ENCODE measurements at places on chromosomes 6 and 20.

DNA sequence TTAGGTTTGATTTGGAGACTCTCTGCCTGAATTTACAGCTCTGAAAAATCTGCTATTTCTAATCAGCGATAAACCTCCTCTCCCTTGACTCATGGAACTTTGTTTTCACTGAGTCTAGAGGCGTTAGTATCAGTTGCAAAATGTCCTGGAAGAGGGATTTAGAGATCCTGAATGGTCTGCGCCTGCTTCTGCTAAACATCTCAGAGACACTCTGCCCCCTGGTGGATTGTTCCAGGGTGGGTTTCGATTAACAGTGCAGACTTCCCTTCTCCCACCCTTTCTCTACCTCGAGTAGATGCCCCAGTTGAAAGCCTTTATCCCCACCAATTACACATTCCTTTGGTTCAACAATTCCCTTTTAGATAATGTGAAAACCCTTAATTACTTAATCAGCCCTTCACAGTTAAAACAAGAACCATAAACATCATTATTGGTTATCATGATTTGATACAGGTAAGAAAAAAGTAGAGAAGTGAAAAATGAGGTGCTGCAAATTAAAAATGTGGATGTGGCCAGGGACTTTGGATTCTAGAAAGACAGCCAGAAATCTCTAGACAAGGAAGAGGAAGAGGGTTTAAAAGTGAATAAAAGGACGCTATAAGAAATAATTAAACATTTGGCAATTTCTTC is 5.5 kb downstream of the HTR1B start:
- peak; percentile 87 for DNase-seq

- DNase-seq, result no peak
Observed at GRCh38 chr20:53964067-53964466, 106.3 kb downstream of the BCAS1 start.

DNA sequence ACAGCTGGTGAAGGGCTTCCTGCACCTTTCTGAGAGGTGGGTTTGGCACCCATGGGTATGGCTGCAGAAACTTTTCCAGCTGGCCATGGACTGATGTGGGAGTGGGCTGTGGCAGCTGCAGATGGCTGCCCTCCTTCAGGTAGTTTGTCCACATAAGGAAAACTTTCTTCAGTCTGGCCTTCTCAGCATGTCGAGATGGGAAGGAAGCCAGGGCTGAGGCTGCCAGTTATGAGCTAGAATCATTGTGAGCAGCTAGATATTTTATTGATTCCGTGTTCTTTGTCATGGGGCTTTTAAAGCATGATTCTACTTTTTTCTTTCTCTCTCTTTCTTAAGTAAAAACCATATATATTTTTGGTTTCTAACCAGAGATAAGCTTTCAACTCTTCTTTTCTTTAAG is 16.6 kb downstream of the NKX2-4 start:
- DNase-seq, result no peak

DNA sequence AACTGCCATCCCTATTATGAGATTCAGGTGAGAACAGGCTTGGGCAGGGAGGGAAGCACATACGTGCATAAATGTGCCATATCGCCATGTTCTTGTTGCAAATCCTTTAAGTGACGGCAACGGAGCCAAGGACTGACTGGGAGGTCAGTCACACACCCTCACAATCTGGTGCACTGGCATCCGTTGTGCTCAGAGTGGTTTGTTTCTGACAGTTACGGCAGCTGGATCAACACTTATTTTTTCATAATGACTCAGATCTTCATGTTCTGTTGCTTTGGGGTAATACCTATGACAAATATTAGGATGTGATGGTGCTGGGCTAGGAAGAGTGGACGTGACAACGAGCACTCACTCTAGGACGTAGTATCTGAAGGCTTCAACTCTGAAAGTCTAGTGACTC is 56.2 kb upstream of the PREP start:
- DNase-seq, result no peak

DNA sequence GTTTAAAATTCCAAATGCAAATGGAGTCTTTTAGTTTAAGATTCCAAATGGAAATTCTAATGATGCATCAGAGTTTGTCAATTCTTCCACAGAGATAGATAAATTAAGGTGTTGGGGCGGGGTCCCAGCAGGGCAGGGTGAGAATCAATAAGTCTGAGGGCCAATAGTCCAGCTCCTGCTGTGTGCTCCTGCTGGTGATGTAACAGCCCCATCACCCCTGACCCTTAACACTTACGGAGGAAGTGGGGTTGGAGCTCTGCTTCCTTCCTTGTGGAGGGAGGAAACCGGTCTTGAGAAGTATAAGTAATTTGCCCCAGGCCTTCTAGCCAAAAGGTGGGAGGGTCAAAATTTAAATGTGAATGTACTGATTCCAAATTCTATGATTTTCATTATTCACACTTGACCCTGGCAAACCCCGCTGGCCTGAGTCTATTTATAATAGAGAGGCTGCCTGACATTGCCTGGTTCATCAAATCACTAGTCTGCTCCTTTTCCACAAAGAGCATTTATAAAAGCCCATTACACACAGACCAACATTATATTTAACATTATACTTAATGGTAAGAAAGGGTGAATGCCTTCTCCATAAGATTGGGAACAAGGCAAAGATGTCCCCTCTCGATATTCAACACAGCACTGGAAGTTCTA is 17.2 kb downstream of the ZBTB2 start:
- DNase-seq, result no peak

GRCh38 chr6:127182501-127182900 is 64.0 kb downstream of the RSPO3 start:
- no peak for DNase-seq

GRCh38 chr6:106134906-106135634 is 48.9 kb downstream of the PRDM1 start:
- DNase-seq, result peak; percentile 90

- peak; percentile 26 for DNase-seq
Observed at GRCh38 chr20:3932277-3932676, 43.1 kb downstream of the PANK2 start.

GRCh38 chr6:68632734-68633133 is 2.3 kb upstream of the ADGRB3 start:
- DNase-seq, result no peak

- DNase-seq, result no peak
Observed at GRCh38 chr6:35396991-35397390, 54.6 kb downstream of the PPARD start.

DNA sequence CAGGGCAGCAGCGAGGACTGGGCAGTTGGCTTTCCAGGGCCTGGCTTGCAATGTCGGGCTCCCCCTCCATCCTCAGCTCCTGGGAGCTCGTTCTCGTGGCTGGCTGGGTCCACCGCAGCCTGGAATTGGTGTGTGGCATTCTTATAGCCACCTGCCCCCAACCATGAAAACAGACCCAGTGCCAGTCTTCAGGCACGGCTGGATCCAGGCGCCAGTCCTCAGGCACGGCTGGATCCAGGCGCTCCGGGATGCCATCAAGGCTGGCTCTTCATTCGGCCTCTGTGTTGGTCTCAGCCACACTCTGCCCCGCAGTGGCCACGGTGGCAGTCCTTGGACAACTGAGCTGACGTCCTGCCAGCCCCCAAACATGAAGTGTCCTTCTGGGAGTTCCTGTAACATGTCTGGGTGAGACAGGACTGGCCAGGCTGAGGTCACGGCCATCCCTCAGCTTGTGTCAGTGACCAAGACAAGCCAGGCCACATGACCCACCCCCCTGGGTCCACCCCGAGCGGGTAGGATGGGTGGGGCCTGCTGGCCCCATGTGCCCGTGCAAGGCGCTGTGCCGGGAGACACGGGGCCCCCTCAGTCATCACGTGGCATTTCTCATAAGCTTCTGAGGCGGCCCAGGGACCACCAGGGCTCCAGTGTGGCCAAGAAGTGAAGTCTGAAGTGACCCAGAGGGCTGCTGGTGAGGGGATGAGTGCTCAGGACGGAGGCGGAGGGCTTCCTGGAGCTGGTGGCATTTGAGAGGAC is 99.0 kb downstream of the TAF4 start:
- peak; percentile 66 for DNase-seq

- DNase-seq, result no peak
Observed at GRCh38 chr6:138182939-138183789, 21.4 kb downstream of the ARFGEF3 start.

- no peak for DNase-seq
Observed at GRCh38 chr6:157438611-157439111, 57.7 kb downstream of the ZDHHC14 start.

DNA sequence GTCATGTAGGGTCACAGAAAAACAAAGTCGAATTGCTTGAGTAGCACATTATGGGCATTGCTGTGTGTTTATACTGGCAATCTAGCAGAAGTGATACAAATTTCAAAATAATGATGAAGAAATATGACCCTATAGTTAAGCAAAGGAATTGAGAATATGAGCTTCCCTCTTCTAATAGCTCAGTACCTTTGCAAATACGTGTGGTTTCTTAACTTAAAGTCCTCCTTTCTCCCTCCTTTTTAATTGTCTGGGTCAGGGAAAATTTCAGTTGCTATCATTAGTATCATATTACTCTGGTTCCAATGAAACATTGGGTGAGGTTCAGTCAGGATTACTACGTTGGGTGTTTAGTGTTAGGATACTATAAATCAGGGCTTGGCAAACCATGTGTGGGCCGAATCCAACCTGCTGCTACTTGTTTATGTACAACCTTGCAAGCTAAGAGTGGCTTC is 166.8 kb upstream of the CARMIL1 start:
- DNase-seq, result no peak

DNA sequence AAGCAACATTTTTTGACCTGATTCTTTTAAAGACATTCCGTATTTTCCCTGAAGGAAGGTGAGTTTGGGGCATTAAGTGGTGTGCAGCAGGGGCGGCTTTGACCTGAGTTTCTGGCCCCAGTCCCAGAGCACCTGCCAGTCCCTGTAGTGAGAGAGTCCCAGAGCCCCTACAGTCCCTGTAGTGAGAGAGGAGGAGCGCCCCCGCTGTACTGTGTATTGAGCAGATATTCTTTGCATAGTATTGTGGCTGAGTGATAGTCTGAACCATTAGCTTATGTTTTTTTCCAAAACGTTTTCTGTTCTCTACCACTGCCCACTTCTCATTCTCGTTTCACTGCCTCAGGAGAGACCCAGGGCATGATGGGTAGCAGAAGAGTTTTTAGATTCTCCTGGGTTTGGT is 17.2 kb upstream of the SH3BGRL2 start:
- no peak for DNase-seq

GRCh38 chr6:168884646-168885086 is 369.0 kb downstream of the THBS2 start:
- peak; percentile 99 for DNase-seq

DNA sequence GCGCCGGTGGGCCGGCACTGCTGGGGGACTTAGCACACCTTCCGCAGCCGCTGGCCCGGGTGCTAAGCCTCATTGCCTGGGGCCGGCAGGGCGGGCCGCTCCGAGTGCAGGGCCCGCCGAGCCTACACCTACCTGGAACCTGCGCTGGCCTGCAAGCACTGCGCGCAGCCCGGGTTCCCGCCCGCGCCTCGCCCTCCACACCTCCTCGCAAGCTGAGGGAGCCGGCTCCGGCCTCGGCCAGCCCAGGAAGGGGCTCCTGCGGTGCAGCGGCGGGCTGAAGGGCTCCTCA is 10.7 kb upstream of the MPC1 start:
- DNase-seq, result no peak

DNA sequence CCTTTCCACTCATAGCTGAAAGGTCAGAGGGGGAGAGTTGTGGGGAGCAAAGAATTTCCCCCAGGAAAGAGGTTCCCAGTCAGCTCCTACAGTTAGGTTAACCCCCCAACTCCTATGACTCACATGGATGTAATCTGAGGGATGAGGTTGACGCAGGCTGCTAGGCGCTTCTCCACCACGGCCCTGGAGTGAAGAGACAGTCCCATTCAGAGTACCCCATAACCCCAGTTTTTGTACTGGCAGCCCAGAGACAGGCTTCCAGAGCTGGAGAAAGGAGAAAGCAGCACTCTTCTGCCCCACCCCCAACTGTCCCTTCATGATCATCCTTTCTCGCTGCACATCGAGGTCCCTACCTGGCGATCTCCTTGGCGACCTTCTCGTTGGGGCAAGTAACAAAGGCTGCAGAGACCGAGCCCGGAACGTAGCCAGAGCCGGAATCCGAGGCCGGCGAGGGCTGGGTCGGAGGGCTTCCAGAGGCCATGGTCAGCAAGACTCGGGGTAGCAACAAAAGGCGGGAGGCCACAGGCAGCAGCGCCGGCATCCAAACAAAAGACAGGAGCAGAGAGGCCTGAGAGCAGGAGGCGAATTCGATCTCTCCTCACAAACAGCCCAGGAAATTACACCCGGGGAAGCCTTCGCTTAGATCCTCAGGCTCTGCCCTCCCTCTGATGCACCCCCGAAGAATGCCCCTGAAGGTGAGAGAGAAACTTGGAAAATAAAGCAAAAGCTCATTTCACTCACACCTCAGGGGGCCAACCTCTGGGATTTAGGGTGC is 592 bp downstream of the CUTA start:
- DNase-seq, result peak; percentile 96

DNA sequence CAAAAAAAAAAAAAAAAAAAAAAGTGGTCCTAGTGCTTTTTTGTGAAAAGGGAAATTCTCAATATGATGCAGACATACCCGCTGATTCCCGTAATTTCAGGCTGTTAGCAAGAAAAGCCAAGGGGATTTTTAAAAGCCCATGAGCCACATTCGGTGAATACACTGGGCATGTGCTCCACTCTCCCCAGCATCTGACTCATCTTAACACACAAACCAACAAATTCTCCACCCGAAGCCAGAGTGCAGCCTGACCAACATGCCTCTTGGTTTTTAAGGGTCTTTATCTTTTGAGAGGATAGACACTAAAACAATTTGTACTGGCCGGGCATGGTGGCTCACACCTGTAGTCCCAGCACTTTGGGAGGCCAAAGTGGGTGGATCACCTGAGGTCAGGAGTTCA is 45.5 kb upstream of the CD83 start:
- DNase-seq, result peak; percentile 30

GRCh38 chr20:44866703-44867335 is 18.7 kb upstream of the YWHAB start:
- no peak for DNase-seq

- DNase-seq, result no peak
Observed at GRCh38 chr6:142906945-142907470, 38.0 kb downstream of the HIVEP2 start.

DNA sequence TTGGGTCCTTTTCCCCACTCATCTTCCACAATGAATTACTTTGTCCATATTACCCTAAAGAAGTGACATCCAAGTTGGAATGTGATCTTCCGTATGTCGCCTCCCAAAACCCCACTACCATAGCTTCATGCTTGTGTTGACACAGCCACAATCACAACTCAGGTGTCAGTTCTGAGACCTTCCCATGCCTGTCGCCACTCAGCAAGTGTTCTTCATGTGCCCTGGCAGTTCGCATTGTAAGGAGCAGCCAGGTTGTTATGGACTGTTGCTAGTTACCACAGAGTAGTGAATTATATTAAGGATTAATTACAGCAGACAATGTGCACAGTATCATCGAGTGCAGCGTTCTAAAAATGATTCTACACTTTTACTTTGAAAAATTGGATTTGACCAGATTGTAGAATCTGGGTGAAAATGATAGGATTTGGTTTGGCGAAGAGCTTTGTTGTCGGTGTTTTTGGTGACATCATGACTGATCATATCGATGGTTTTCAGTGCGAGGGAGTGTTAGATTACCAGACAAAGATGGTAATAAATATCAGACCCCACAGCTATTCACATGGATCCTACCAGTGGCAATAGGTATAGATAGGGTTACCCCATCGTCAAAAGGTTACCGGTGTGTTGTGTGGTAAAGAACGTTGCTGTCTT is 1.7 kb downstream of the PCMTD2 start:
- DNase-seq, result no peak
